ENCODE measurements at places on chromosomes 4 and X. TPM values are rescaled to one million over a fixed set of nuclear protein-coding genes. Genes with fewer than 3 reads are reported as not detected.

SYTL4 gene
- total RNA-seq, result 8.0 TPM

DNA sequence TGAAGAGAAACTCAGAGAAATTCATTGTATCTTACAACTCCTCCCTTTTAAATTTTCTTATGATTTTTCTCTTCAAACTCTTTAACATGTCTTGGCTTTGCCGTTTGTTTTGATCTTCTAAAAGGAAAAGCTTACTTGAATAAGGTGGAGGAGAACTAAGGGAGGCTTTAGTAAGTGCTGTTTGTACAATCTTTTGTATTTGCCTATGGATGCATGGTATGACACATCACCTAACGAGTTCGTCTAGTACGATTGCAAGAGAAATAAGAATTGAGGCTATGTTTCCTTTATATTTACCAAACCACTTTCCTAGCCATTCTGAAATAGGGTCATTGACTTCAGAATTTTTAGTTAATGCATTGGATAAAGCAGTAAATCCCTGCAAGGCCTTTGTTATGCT is 8.4 kb upstream of the BST1 start:
- H3K27ac ChIP-seq, result no peak overlapping the region
- DNase-seq, result no peak
- no peaks in the 10 kb centered on the region for H3K27me3 ChIP-seq
- H3K4me1 ChIP-seq, result peaks cover 46% of the 10 kb centered on the region

STOX2 gene
- not detected for total RNA-seq

DNA sequence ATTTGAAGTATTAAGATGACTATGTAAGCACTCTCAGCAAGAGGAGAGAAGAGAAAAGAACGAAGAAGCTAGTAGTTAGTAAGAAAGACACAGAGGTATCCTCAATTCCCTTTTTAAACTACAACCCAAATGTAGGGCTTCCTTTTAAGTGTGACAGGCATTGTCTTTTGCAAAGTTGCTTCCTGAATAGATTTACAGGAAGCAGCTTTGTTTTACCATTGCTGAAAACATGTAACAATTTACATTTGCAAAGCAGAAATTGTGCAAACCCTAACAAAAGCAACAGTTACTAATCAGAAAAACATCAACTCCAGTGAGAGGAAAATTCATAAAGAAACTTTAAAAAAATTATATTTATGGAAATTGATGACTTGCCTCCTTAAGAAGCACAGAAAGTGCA is 96.4 kb downstream of the FAM13A start:
- H3K4me3 ChIP-seq, result no peak overlapping the region
- H3K4me1 ChIP-seq, result peaks cover 10% of the 10 kb centered on the region
- DNase-seq, result no peak
- no peaks in the 10 kb centered on the region for H3K36me3 ChIP-seq
- H3K27ac ChIP-seq, result no peak overlapping the region
- no peaks in the 10 kb centered on the region for H3K27me3 ChIP-seq

- H3K27ac ChIP-seq, result no peak overlapping the region
- H3K36me3 ChIP-seq, result no peaks in the 10 kb centered on the region
- no peak for DNase-seq
These were observed 979 bp upstream of the SLC9A6 start for GRCh38 chrX:135984256-135984655.

TRAPPC11 gene
- total RNA-seq, result 32.8 TPM
